ENCODE measurements at places on chromosomes 2 and 18.

GRCh38 chr2:42754776-42755140 is 9.2 kb downstream of the OXER1 start:
- no peak for DNase-seq

GRCh38 chr2:74597410-74597809 is 42.9 kb downstream of the DOK1 start:
- no peak for DNase-seq

GRCh38 chr18:58362829-58363271 is 266.0 kb downstream of the ALPK2 start:
- no peak for DNase-seq

- DNase-seq: no peak
These were observed 2.9 kb upstream of the EPAS1 start for GRCh38 chr2:46294176-46294836.

GRCh38 chr2:127525691-127526131 is 578 bp downstream of the IWS1 start:
- DNase-seq: no peak

- no peak for DNase-seq
These were observed 66.3 kb upstream of the GLI2 start for GRCh38 chr2:120669121-120669952.

- no peak for DNase-seq
These were observed 159.2 kb downstream of the FAM210A start for GRCh38 chr18:13566941-13567746.

DNA sequence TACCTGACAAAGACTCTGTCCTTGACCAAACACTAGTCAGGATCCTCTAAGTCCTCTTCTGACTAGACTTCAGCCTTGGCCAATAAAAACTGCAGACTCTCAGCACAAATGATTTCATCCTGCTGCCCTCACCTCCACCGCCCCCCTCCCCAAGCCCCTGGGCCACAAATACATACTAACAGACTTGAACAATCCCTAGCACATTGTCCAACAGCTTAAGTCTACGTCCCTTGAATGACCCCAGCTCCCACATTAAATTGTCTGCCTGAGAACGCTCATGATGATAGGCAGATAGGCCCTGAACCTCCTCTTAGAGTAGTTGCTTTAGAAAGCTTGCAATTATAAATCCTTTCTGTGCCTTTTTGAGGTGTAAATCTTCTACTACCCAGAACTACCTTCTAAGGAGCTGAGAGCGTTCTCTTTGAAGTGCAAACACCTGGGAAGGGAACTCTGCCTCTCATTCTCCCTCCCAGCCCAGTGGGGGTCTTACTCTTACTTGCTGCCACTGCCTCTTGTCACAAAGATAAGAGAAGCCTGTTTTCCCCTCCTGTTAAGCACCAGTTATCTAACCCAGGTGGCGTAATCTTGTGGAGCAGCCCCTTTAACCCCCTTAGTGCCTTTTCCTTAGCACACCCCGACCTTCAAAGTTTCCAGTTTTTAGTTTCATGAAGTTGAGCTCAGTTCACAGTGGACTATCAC is 1225.6 kb downstream of the LRP1B start:
- DNase-seq: no peak

DNA sequence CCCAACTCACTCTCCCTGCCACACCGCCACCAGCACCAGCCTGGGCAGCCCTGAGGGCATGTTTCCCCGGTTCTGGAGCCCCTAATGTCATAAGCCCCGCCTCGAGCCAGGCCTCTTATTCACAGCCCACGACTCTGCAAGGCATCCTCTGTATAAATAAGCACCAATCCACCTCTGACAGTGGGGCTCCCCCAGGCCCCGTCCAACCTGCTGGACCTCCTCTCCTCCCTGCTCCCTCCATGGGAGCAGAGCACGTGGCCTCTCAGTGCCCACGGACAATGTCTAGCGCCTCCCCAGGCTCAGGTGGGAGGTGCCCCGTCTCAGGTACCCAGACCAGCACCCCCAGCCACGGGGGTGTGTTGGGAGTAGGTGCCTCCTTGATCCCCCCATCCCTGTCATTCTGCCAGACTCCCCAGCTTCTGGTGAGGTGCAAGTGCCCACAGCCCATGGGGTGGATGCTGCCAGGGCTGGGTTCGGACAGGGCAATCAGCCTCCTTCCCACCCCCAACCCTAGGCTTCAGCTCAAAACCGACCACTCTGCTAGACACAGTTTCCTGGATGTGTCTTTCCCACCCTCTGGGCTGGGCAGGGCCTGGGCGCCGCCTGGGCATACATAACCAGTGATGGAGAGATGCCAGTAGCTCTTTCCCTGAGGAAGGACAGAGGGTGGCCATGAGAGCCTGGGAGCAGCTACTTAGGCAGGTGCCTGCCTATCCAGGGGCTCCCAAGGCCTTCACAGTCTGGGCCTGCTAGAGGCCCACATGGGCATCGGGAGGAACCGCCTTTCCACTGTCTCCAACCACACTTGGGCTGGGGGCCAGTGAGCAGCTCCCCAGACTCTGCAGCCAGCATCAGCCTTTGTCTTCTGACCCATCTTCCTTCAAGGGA is 1.6 kb upstream of the ADRA2B start:
- DNase-seq: no peak

DNA sequence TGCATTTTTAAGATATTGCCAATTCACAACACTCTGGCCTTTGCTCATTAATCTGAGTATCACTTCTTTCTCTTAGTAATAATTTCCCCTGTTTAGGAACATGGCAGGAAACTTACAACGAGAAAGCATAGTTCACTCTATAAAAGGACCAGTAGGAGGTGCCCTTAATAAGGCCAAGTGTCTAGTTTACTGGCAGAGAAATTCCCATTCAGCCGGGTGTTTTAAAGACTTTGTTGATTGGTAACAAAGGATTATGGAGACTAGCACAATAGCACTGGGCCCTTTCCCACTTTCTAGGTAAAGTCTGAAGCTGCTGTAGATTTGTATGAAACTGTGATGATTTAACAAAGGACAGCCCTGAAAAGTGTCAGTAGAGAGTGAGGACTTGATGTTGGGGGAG is 3.1 kb downstream of the DCC start:
- DNase-seq: no peak

Measured in activated T-cell treated with anti-CD3 and anti-CD28 coated beads for 48 hours (primary cell).